Endothelial cell (in vitro differentiated cells): ENCODE measurements at places on chromosomes 12 and 14.

DNA sequence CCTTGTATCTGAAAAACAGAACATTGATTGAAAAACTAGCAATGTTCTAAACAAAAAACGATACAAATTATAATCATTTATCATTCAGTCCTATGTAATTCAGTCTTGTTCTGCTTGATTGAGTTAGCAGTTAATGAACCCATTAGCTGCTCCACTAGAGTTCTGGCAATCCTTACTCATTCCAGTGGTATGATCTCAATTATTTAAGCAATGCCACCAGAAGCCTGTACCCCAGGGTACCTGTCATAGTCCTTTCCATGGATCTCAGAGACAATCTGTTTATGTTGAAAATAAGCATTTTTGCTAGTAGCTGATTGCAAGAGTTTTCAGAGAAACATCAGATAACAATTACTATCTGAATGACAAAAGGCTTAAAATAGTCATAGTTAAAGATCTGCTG is 115.9 kb downstream of the UNC79 start:
- no peak for DNase-seq

DNA sequence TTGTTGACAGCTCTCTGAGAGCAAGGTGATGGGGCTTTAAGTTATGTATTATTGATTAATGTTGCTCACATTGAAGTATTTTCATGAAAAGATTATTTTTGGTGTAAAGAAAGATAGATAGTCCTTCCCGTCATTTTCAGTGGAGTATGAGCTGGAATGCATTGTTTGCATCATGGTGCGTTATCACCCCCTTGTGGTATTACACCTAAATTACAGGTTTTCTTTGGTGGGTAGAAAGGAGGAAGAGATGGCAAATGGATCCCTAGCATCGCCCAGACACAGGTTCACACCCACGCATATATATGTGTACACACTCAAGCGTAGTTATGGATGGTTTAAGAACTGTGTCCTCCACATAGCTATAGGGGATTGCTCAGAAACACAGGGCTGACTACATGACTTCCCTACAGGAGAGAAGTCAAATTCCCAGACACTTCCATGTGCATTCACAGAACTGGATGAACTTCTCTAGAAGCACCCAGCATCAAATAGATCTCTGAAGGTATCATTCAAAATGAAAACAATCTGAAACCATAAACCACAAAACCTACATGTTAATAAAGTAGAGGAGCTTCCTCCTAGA is 14.4 kb upstream of the SERPINA10 start:
- DNase-seq: no peak

DNA sequence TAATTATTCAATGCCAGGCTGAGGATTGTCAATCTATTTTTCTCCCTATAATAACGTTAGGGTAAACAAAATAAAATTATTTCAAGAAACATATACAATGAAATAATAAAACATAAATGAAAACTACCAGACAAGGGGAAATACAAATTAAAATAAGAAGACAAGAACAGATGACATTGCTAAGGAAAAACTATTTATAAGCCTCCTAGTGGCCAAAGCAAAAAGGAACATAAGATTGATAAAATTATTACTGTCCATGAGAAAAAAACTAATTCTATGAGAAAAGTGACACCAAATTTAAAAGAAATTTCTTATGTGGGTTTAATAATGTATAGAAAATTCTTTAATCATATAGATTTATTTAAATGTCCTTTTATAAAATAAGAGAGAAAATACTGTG is 294.7 kb downstream of the TTC6 start:
- no peak for DNase-seq

DNA sequence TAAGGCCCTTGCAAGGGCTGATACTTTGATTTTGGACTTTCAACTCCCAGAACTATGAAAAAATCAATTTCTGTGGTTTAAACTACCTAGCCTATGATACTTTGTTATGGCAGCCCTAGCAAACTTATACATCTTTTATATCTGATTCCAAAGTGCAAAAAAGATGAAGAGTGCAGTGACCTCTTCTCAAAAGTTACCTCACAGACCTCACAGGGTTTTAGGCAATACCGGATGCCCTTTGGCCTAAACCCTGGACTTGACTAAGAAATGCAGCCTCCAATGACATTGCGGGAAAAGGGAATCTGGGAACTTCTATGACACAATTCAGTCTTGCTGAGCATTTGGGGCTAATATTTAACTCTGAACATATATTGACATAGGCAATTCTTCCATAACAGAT is 63.3 kb downstream of the IGF1 start:
- DNase-seq: no peak

DNA sequence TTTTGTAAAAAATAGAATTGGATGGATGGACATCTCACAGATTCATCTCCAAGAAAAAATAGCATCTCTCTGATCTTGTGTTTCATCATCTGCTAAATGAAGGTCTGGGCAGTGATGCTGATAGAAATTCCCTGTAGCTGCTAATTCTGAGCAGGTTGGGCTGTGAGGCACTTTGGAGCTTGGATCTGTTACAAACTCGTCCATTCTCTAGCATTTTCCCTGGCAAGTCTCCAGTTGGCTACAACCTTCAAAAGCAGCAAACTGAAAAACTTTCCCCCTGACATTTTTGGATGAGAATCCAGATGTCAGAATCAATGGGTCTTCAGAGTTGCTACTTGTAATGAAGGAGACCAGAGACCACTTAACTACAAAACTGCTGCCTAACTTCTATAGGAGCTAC is 72.7 kb downstream of the TPH2 start:
- DNase-seq: no peak

DNA sequence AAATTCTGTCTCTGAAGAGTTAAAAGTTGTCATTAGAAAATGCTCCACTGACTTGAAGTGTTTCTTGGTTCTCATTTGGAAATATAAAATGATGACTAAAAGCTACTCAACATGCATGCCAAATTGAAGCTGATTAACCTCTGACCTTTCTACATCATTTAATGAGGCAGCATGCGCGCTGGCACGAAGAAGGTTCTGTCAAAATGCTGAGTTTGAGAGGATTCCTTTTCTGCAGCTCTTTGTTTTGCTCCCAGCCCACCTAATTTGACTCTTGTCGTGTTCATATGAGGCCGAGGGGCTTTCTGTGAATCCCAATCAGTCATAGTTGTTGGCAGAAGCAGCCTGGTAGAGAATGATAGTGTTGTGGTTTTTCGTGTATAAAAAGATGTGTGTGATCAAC is 153.4 kb downstream of the BRMS1L start:
- DNase-seq: no peak

DNA sequence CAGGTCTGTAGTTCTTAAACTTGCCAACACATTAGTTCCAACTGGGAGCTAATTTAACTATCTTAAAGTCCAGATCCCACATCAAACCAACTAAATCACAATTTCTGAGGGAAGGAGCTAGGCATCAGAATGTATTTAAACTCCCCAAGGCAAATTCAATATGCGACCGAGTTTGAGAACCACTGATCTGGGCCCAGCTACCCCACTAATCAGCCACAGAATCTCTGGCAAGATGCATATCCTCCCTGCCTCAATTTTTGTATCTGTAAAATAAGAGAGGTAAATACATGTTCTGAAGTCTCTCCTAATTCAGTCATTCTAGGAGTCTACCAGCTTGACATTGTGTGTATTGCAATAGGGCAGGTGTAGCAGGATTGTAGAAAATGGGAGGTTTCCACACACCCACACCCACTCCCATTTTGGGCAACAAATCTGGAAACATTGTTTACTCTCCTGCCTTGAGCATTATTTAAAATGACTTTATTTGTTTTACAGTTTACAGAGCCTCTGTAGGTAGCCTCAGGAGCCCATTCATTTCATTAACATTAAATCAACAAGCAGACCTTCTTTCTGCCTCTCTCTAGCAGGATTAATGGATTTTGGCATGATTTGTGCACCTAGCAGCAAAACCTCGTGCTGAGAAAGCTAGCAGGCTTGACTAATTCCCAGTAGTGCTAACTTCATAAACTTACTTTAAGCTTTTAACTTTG is 15.6 kb downstream of the LGR5 start:
- DNase-seq: no peak

- no peak for DNase-seq
Measured at GRCh38 chr12:123499332-123499731, 34.2 kb downstream of the RILPL1 start.

GRCh38 chr12:86148071-86148470 is 108.1 kb downstream of the MGAT4C start:
- DNase-seq: no peak

- no peak for DNase-seq
Measured at GRCh38 chr12:102479099-102479885, 1.1 kb downstream of the IGF1 start.

- no peak for DNase-seq
Measured at GRCh38 chr14:83940253-83940652, 1589.7 kb upstream of the FLRT2 start.

- DNase-seq: no peak
Measured at GRCh38 chr12:68780731-68781130, 27.2 kb upstream of the MDM2 start.

GRCh38 chr12:20489645-20490044 is 121.3 kb downstream of the PDE3A start:
- no peak for DNase-seq

DNA sequence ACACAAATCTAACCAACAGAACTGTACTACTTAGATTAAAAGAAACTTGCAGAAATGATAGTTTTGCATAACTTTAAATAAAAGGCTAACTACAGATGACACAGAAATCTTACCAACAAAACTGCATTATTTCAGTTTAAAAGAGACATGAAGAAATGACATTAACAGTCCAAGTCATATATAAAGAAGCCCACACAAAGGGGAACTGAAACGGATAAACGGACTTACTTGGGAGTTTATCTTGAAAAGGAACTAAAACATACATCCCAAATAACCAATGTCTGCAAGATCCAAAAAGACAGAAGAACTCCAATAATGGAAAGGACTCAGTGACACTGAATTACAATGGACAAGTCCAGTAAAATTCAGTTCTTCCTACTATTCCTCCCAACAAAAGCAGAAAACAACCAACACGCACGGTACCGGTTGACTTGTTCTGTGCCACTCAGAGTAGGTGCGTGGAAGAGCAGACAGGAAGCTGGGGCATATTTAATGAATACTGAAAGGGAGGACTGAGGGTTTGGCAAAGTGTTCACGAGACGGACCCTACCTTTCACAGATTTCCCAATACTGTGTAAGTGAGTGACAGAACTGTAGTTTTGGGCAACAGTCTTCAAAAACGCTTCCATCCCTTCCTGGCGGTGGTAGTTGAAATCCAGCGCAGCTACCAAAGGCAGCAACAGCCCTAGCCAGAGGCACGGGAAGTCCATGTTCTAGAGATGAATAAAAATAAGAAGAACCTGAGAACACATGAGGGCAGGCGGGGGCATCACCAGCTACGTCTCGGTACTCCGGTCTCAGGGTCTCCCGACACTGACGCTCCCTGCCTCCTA is 627 bp downstream of the CPM start:
- DNase-seq: no peak

- no peak for DNase-seq
Measured at GRCh38 chr12:7872566-7873319, at the start of gene SLC2A14. TSS of gene SLC2A14 (minus strand) at chr12:7872915. CDS start at chr12:7869880, 3,035 bp downstream.

GRCh38 chr12:98002887-98003493 is 512.4 kb upstream of the TMPO start:
- DNase-seq: peak; percentile 61

DNA sequence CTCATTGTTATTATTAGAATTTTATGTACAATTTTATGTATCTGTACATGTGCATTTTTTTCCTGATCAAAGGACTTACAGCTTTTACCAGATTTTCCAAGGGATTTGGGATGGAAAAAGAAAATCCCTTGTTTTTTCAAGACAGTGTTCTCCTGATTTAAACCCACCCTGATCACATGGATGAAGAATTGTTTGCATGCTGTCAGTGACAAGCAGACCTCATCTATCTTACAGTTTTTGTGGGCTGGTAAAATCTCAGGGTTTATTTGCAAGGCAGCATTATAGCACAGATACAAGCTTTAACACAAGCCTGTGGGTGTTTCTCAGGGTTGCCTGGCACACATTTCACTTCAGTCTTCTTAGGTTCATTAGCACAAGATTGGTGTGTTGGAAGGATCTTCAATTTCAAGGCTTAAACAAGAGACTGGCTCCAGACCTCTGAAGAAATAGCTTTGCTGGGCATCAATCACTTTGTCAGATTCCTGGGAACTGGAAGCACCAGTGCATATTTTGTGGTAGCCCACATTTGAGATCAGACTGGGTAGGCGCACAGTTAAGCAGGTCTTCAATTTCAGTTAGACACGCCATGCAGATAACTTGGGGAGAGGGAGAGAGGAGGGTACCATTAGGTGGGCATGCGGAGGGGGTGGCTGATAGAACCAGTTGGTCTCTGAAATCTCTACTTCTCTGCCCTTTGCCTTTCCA is 118.0 kb downstream of the TBX5 start:
- no peak for DNase-seq

DNA sequence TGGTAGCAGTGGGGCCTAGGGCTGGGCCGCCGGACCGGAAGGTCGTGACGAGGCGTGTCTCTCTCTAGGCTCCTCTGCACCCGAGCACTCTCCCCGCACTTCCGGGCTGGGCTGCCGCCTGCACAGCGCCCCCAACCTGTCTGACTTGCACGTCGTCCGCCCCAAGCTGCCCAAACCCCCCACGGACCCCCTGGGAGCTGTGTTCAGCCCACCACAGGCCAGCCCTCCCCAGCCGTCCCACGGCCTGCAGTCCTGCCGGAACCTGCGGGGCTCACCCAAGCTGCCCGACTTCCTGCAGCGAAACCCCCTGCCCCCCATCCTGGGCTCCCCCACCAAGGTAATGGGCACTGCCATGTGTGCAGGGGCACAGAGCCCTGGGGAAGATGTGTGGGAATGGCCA is 13.3 kb upstream of the PUS1 start:
- DNase-seq: no peak

DNA sequence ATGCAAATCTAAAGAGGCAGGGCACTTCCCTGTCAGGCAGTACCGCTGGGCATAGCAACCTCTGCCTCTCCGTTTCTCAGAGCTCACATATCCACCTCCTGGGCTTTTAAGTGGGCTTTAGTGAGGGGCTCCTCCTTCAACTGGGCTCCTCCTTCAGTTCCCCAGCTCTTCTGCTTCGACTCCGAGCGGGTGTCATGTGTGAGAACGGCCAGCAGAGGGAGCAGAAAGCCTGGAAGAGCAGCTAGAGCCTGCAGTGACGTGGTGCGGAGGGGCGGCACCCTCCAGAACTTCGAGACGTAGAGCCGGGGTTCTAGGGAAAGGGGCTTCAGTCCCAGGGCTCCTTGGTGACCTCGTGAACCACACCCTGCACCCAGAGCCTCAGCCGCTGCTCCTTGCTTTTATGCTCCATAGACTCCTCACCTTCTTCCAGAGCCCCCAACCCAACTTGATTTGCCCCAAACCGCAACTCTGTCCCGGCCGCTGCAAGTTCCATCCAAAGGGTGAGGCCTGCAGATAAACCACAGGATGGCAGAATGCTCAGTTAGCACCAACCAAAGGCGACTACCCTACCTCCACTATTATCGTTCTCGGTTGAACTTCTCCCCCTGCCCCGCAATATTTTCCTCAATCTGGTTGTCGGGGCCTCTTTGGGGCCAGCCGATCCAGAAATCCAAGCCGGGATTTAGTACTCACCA is 383 bp upstream of the GLI1 start:
- peak; percentile 96 for DNase-seq
